Naive thymus-derived CD4-positive, alpha-beta T cell (primary cell): ENCODE measurements at places on chromosomes 6 and 20. TPM values are rescaled to one million over a fixed set of nuclear protein-coding genes. Genes with fewer than 3 reads are reported as not detected.

DNA sequence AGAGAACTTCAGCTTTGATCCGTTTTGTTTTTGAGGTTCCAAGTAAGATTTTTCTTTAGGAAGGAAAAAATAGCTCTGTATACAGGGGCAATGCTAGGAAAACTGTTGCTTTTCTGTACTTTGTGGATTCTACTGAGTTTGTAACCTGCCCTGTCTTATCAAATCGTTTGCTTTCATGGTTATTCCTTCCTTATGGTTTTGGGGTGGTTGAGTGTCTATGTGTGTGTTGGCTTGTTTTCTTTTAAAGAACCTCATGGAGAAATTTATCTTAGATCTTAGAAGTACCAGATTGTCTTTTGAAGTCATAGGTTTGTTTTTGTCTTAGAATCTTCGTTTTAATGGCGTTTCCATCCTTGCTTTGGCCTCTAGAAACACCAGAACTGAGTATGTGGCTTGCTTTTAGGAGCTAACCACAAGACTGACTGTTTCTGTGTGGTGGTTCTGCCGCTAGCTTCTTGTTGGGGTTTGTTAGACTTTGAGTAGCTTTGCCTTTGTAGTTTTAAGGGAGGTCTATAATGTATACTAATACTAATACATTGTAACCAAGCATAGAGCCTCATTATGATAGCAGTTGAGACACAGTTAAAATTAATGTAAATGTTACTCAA is 86.8 kb downstream of the RPP40 start:
- peaks cover 31% of the 10 kb centered on the region for H3K4me1 ChIP-seq
- peak; percentile 27 for DNase-seq
- no peak overlapping the region for H3K4me3 ChIP-seq
- H3K27me3 ChIP-seq = no peaks in the 10 kb centered on the region
- H3K27ac ChIP-seq = peak overlapping the region; percentile 16
- H3K36me3 ChIP-seq = no peaks in the 10 kb centered on the region

DNA sequence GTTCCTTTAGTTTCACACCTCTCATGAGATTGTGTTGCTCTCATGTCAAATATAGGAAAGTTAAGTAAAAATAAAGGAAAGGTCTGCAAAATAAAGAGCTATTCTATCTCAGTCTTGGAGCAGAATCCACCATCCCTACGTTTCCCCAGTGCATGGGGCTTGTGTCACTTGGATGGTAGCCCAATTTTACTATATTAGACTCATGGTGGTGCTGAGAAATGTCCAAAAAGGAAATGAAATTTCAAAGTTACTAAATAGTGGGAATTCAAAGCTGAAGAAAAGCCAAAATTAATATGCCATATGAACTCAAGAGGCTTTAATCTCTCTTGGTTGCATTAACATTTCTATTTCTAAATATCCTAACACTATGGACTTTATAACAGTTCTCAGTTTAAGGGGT is 1283.3 kb upstream of the GJE1 start:
- H3K27me3 ChIP-seq = no peaks in the 10 kb centered on the region
- no peak for DNase-seq
- no peaks in the 10 kb centered on the region for H3K4me1 ChIP-seq

Gene NKX2-2
- total RNA-seq = not detected

DNA sequence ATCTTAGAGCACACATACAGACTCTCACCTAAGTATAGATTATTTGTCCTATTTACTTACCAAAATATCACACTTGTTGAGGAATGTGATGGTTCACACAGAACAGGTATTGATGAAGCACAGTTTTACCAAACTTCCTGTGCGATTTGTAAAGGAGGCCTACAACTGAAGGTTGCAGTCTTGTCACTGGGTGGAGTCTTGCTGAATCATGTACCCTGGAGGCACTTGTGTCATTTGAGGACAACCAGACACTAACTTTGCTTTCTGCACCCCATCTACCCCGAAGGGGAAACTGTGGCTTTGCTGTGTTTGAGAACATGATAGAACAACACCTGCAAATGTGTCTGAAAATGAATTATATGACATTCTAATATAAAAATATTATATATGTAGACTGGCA is 32.4 kb upstream of the HINT3 start:
- H3K4me1 ChIP-seq = peaks cover 3% of the 10 kb centered on the region
- no peak overlapping the region for H3K27ac ChIP-seq
- no peak for DNase-seq
- peaks cover 14% of the 10 kb centered on the region for H3K36me3 ChIP-seq
- H3K27me3 ChIP-seq = no peaks in the 10 kb centered on the region

Gene LSM2
- 31.1 TPM for total RNA-seq

GRCh38 chr6:99138445-99138844 is 190.7 kb upstream of the FBXL4 start:
- DNase-seq = no peak
- no peaks in the 10 kb centered on the region for H3K4me1 ChIP-seq
- no peak overlapping the region for H3K4me3 ChIP-seq
- no peaks in the 10 kb centered on the region for H3K27me3 ChIP-seq

DNA sequence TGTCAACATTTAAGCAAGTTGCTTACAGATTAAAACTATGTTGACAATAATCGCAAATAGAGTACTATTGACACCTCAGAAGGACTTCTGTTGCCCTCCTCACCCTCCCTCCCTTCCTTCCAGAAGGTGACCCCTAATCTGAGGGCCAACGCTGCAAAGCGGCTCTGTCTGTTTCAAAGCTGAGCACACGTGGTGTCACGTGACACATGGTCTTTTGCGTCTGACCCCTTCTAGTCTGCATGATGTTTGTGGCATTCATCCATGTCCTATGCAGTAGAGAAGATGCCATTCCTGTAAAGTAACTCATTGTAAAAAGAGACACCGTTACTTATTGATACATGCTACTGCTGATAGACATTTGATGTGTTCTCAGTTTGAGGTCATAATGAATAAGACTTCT is 182.3 kb downstream of the THBS2 start:
- no peak overlapping the region for H3K4me3 ChIP-seq
- no peaks in the 10 kb centered on the region for H3K27me3 ChIP-seq

DNA sequence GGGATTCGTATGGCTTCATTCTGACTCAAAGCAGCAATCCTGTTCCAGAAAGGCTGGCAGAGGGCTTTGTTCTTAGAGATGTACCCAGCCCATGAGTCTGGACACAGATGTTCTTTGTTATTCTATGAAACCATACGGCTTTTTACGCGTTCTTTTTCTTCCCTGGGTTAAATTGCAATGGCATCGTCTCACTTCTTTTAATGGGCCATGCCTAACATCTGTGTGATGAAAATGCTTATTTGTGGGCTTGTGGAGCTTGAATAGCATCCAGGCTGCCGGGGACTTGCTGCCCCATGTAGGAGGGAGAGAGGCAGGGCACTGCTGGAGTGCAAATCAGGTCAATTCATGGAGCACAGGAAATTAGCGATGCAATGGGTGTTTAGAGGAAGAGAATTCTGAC is 19.4 kb downstream of the FAM50B start:
- peaks cover 15% of the 10 kb centered on the region for H3K4me1 ChIP-seq
- no peak for DNase-seq
- no peak overlapping the region for H3K27ac ChIP-seq
- H3K27me3 ChIP-seq = no peaks in the 10 kb centered on the region
- no peak overlapping the region for H3K4me3 ChIP-seq
- no peaks in the 10 kb centered on the region for H3K36me3 ChIP-seq
